ENCODE measurements at places on chromosomes 5 and 9. TPM values are rescaled to one million over a fixed set of nuclear protein-coding genes. Genes with fewer than 3 reads are reported as not detected.

Gene IL3
- total RNA-seq = not detected

DNA sequence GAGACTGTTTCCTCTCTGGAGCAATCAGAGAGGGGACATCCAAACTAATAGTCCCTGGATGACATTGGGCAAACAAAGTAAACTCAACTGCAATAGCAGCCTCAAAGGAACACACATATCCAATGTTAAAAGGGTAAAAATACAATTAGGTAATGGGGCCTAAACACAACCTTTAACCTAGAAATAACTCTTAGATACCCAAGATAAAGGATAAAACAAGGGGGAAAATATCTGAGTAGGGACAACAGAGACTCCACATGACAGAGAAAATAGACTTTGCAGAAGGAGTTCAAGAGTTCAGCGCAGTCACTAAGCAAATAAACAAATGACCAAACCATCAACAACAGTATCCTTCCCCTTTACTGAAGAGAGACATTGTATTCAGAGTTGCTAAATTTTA lies 149.3 kb downstream of the FBXO4 start:
- H3K4me1 ChIP-seq = peaks cover 10% of the 10 kb centered on the region
- H3K4me3 ChIP-seq = no peak overlapping the region
- peaks cover 2% of the 10 kb centered on the region for H3K36me3 ChIP-seq
- peak overlapping the region; percentile 71 for H3K27ac ChIP-seq

GRCh38 chr9:16460696-16461095 lies 409.8 kb downstream of the BNC2 start:
- H3K27me3 ChIP-seq = peaks cover 4% of the 10 kb centered on the region
- no peak for DNase-seq
- H3K4me1 ChIP-seq = peaks cover 5% of the 10 kb centered on the region
- H3K27ac ChIP-seq = no peak overlapping the region
- H3K4me3 ChIP-seq = no peak overlapping the region

Gene DMRTA1
- 7.7 TPM for total RNA-seq

DNA sequence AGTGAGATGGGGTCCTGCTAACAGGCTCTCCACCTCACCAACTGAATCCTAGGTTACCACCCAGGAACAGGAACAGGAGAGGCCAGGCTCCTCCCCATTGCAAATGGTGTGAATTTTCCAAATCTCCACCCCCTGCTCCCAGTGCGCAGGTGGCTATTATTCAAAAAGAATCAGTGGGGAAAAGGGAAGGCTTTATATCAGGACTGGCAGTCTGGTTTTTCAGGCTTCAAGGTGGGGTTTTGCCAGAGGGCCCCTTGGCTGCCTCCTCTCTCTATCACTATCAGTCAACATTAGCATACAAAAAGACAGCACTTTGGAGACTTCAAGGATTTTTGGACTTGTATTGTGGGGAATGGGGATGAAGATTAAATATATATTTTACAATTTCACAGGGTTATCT lies 1817.6 kb upstream of the C9orf72 start:
- H3K27me3 ChIP-seq = no peaks in the 10 kb centered on the region
- no peak for DNase-seq
- no peaks in the 10 kb centered on the region for H3K36me3 ChIP-seq
- no peak overlapping the region for H3K27ac ChIP-seq
- H3K4me1 ChIP-seq = no peaks in the 10 kb centered on the region

DNA sequence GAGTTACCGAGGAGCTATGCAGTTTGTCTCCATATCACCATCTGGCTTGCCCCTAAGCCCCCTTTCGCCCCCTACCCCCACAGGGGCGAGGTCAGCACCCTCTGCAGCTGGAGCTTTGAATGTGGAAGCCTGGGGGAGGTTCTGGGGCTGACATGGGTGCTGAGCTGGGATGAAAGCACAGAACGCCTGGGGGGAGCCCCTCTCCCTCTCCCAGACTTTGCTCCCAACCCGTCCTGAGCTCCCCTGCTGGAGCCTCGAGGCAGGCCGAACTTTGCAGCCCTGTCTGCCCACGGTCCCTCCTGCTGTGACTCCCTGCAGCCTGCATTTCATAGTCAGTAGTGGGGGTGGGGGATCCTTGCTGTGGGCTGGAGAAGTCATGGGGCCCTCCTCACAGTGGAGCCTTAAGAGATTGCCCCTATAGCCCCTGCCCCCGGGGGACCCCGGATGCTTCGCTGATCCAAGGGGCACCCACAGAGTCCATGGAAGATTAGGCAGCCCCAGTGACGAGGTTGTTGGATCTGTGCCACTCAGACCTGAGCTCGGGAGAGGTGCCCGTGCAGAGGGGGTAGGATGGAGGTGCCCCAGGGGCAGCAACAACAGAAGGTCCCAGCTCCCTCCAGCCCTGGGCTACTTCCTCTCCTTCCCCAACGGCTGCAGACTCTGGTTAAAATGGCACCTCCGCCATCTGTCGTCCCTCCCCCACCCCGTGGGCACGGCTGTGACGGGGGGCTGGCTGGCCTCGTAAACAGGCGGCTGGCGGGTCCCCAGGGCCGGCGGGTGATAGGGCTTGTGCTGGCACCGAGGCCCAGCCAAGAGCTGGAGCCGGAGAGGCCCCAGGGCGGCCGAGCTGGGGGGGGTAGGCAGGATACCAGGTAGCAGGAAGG lies 162.0 kb downstream of the C9orf50 start:
- H3K27me3 ChIP-seq = peaks cover 2% of the 10 kb centered on the region
- H3K36me3 ChIP-seq = no peaks in the 10 kb centered on the region
- H3K4me1 ChIP-seq = peaks cover 10% of the 10 kb centered on the region
- DNase-seq = no peak

DNA sequence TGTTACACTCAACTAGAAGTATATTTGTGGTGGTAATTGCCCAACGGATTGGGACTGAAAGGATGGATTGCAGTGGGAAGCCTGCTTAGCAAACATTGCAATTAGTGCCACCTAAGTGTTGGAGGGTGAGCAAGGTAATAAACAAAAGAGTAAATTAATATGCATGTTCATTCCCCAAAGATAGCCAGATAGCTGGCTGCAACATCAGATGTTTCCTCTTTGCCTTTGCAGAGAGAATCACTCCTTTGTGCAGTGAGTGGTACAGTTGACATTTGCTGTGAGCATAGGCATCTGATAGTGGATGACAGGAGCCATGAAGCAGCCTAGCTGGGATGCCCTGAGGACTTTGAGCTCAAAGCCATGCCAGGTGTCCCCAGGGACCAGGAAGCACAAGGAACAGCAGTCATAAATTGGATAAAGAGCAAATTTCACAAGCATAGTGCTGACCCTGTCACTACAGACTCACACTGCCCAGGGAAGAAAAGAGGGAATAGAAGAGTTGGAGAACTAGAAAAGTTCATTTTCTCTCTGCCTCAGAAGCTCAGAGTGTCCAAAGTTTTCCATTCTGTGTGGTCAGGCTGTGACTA lies 336.1 kb upstream of the SLC30A5 start:
- H3K27ac ChIP-seq = no peak overlapping the region
- H3K36me3 ChIP-seq = no peaks in the 10 kb centered on the region

Gene IL13
- total RNA-seq = not detected

DNA sequence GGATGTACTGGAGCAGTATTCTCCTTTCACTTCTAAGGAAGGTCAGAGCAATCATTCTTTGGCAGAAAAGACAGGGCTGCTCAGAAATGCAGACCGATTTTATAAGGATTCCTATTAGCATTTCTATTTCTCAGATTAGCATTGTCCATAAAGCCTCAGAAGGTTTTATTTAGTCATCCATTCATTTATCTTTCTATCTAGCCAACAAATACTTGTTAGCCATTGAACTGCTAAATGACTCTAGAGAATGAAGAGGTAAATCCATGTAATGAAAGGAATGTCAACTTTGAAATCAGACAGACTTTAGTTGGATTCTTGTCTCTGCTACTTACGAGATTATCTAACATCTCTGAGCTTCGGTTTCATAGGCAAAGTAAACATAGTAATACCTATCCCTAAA lies 165.2 kb downstream of the SLC25A46 start:
- no peak overlapping the region for H3K4me3 ChIP-seq
- no peaks in the 10 kb centered on the region for H3K36me3 ChIP-seq
- no peak for DNase-seq
- H3K4me1 ChIP-seq = no peaks in the 10 kb centered on the region
- no peaks in the 10 kb centered on the region for H3K27me3 ChIP-seq

DNA sequence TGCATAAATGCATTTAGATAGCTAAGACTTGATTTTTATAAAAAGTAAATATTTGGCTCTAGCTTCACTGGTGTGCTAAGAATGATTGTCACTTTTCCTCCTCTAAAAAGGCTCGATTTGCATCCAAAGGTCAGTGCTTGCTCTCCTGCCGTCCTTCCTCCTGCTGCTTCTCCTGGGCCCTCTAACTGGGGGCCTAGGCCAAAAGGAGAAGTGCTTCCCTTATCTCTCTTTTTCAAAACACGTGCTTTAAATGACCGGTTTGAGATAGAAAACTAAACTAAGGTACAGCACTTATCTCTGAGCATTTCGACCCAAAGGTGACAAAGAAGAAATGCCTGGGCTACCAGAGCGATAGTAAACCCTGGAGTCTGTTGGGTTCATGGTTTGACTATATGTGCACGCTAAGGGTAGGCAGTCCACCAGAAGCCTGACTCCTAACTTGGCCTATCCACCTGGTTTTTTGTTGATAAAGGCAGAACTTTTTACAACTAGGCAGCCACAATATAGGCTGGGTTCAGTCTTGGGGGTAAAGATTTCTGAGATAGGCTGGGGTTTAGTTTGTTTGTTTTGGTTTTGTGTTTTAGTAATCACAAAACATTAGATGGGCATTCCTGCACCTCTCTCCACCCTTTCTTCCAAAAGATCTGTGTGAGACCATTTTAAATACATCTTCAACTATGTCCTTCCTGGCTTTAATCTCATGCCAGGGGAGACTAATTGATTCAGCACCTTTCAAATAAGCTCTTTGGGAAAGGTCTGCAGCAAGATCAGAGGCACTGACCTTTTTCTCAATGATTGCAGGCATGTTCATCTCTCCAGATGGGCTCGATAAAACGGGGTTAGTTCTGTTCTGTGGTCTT lies 3.8 kb downstream of the NR2F1-AS1 start:
- no peak overlapping the region for H3K27ac ChIP-seq
- no peaks in the 10 kb centered on the region for H3K36me3 ChIP-seq
- H3K27me3 ChIP-seq = peaks cover 74% of the 10 kb centered on the region

DNA sequence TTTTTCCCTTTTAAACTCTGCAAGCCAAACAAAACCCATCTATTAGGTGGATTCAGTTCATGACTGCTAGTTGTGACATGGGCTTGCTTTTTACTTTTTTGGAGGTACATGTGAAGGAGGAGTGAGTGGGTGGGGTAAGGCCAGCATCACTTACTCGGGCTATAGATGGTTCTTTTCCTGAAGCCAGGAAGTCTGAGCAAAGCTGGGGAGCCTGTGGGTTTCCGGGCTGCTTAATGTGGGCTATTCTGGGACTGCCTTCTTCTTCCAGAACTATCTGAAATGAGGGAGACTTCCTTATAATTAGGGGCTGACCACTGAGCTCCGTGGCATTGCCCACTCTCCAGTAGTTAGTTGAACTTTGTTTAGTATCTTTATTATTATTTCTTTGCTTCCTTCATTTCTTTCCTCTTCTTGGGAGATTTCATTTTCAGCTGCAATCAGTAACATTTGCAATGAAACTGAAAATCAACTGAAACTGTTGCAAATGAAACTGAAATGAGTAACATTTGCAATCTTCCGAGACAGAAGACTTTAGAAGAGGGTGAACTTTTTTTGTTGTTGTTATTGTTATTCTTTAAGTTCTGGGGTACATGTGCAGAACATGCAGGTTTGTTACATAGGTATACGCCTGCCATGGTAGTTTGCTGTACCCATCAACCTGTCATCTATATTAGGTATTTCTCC lies 204.9 kb downstream of the LRRC70 start:
- no peak overlapping the region for H3K4me3 ChIP-seq
- H3K27ac ChIP-seq = peak overlapping the region; percentile 16
- DNase-seq = no peak
- no peaks in the 10 kb centered on the region for H3K36me3 ChIP-seq
- no peaks in the 10 kb centered on the region for H3K27me3 ChIP-seq

GRCh38 chr9:84829471-84829870 lies 159.9 kb downstream of the NTRK2 start:
- H3K4me1 ChIP-seq = peaks cover 2% of the 10 kb centered on the region
- H3K36me3 ChIP-seq = no peaks in the 10 kb centered on the region
- H3K27ac ChIP-seq = no peak overlapping the region
- H3K27me3 ChIP-seq = peaks cover 3% of the 10 kb centered on the region

GRCh38 chr9:129411501-129412175 lies 209.3 kb downstream of the C9orf50 start:
- H3K27ac ChIP-seq = no peak overlapping the region
- H3K4me3 ChIP-seq = no peak overlapping the region
- peaks cover 3% of the 10 kb centered on the region for H3K27me3 ChIP-seq
- H3K36me3 ChIP-seq = peaks cover 2% of the 10 kb centered on the region
- DNase-seq = no peak

Gene BTNL8
- total RNA-seq = not detected

GRCh38 chr9:33164138-33164809 lies 2.9 kb downstream of the B4GALT1 start:
- H3K36me3 ChIP-seq = no peaks in the 10 kb centered on the region
- no peaks in the 10 kb centered on the region for H3K27me3 ChIP-seq
- H3K4me3 ChIP-seq = peak overlapping the region; percentile 62
- peaks cover 74% of the 10 kb centered on the region for H3K4me1 ChIP-seq
- DNase-seq = no peak
- peak overlapping the region; percentile 72 for H3K27ac ChIP-seq

All from progenitor cell of endocrine pancreas (in vitro differentiated cells).